ENCODE measurements at places on chromosomes 3 and 15.

GRCh38 chr3:16886303-16886683 lies 1.5 kb downstream of the PLCL2 start:
- no peak for DNase-seq

- DNase-seq: no peak
Observed at GRCh38 chr15:48177383-48177765, 721 bp downstream of the MYEF2 start.

DNA sequence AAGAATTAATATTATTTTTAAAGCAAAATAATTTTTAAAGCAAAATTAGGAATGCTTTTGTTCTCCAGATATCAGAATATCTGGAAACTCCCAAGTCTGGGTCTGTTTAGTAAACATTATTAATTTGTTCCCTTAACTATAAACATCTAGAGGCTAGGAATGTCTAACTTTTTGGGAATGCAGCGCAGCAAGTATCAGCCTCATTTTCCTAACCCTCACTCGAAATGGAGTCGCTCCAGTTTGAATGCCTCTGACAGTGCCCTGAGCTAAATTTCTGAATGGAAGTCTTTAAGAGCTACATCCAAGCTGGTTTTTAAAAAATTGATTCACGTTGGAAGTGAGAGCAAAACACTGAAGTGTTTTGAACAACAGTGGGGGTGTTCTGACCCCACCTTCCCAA lies 74.4 kb upstream of the WNT7A start:
- no peak for DNase-seq

GRCh38 chr15:96326328-96327154 lies 4.0 kb upstream of the NR2F2 start:
- DNase-seq: no peak

- DNase-seq: no peak
Observed at GRCh38 chr15:80849308-80849707, 70.1 kb downstream of the CEMIP start.

- DNase-seq: no peak
Observed at GRCh38 chr3:46664188-46664970, 29.1 kb downstream of the ALS2CL start.
